HCT116 (cell line): ENCODE measurements at places on chromosomes 6 and 20. TPM values are rescaled to one million over a fixed set of nuclear protein-coding genes. Genes with fewer than 3 reads are reported as not detected.

Gene BAK1
- 18.9 TPM for total RNA-seq

- H3K27me3 ChIP-seq, result no peaks in the 10 kb centered on the region
- no peak overlapping the region for H3K4me3 ChIP-seq
Measured at GRCh38 chr6:43766964-43767461, 3.0 kb upstream of the VEGFA start.

- no peaks in the 10 kb centered on the region for H3K4me1 ChIP-seq
- no peaks in the 10 kb centered on the region for H3K27me3 ChIP-seq
- H3K27ac ChIP-seq, result no peak overlapping the region
Measured at GRCh38 chr6:154602296-154602695, 91.8 kb upstream of the CNKSR3 start.

DNA sequence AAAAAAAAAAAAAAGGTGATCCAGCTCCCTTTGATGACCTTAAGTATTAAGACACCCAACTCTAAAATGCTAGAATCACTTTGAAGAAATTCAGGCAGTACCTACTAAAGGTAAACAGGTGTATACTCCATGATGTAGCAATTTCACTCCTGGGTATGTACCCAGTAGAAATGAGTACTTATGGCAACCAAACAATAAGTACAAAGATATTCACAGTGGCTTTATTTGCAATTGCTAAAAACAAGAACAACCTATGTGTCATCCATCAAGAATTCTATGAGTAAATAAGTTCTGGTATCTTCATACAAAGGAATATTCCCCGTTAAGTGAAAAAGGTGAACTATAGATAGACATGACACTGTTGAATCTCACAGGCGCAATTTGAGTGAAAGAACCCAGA, 29.4 kb downstream of the MDGA1 start:
- DNase-seq, result no peak
- no peak overlapping the region for H3K4me3 ChIP-seq
- no peaks in the 10 kb centered on the region for H3K36me3 ChIP-seq

GRCh38 chr6:35686436-35686835, 2.3 kb downstream of the FKBP5 start:
- H3K36me3 ChIP-seq, result no peaks in the 10 kb centered on the region
- no peaks in the 10 kb centered on the region for H3K27me3 ChIP-seq
- H3K27ac ChIP-seq, result no peak overlapping the region
- peaks cover 12% of the 10 kb centered on the region; the same call in 1 of the 2 replicates for H3K4me1 ChIP-seq

DNA sequence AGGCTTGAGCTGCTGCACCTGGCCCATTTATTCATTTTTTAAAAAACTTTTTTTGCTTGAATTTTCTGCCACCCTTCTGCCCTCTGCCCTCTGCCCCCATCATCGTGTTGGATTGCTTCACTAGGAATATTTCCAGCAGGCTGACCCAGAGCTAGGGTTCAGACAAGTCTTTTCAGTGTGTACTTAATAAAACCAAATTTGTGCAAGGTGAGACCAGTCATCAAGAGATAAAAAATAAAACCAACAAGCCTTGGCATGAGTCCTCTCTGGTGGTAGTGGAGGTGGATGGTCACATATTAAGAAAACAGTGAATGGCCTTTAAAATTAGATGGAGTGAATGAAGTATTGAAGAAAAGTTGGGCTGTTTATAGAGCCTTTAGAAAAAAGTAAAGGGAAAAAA, 239.6 kb downstream of the CDKAL1 start:
- no peaks in the 10 kb centered on the region for H3K27me3 ChIP-seq
- no peaks in the 10 kb centered on the region for H3K4me1 ChIP-seq
- no peak overlapping the region for H3K27ac ChIP-seq

Gene KPNA5
- total RNA-seq, result 9.8 TPM

DNA sequence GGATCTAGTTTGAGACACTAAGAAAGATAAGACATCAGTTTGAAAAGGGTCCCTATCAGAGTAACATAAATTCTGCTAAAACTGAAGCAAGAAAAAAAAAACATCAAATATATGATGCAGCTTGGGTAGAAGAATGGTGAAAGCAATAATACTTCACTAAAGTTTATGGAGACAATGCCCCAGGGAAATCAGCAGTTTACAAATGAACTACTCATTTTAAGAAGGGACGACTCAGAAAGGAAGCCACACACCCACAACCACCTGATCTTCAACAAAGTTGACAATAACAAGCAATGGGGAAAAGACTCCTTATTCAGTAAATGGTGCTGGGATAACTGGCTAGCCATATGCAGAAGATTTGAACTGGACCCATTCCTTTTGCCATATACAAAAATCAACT, 143.5 kb downstream of the TPBG start:
- no peak overlapping the region for H3K4me3 ChIP-seq
- no peak overlapping the region for H3K27ac ChIP-seq
- H3K4me1 ChIP-seq, result no peaks in the 10 kb centered on the region
- no peak for DNase-seq
- H3K27me3 ChIP-seq, result no peaks in the 10 kb centered on the region

GRCh38 chr6:45970326-45970725, 45.3 kb downstream of the CLIC5 start:
- H3K36me3 ChIP-seq, result no peaks in the 10 kb centered on the region
- H3K4me1 ChIP-seq, result no peaks in the 10 kb centered on the region
- H3K27me3 ChIP-seq, result no peaks in the 10 kb centered on the region
- H3K27ac ChIP-seq, result no peak overlapping the region
- H3K4me3 ChIP-seq, result no peak overlapping the region
- no peak for DNase-seq

GRCh38 chr20:63406617-63407245, 45.6 kb upstream of the CHRNA4 start:
- H3K27ac ChIP-seq, result no peak overlapping the region
- H3K4me1 ChIP-seq, result no peaks in the 10 kb centered on the region
- H3K36me3 ChIP-seq, result no peaks in the 10 kb centered on the region
- H3K4me3 ChIP-seq, result no peak overlapping the region
- H3K27me3 ChIP-seq, result no peaks in the 10 kb centered on the region

Gene NEURL2
- total RNA-seq, result 0.96 TPM

DNA sequence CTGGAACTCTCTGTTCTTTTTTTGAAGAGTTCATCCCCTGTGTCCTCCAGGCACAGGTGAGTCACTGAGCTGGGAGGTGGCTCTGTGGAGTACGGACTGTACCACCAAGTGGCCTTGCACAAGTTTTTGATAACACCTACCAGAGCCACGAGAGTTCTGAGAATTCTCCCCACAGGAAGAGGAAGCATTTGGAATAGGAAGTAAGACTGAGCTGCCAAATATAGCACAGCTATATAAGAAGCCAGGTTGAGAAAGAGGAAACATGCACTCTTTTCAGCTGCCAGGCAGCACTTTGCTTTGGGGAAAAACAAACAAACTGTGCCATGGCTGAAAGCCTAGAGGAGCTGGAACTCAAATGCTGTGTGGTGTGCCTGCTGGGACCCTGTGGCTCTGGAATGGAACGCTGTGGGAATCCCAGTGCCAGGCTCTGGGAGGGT, 70.8 kb upstream of the RIPOR2 start:
- no peaks in the 10 kb centered on the region for H3K27me3 ChIP-seq
- no peak overlapping the region for H3K4me3 ChIP-seq
- no peaks in the 10 kb centered on the region for H3K36me3 ChIP-seq
- peak; percentile 7 for DNase-seq
- no peak overlapping the region for H3K27ac ChIP-seq

Gene TMEM242
- 11.6 TPM for total RNA-seq

GRCh38 chr6:39102821-39103136, 12.2 kb downstream of the SAYSD1 start:
- H3K27ac ChIP-seq, result no peak overlapping the region
- no peaks in the 10 kb centered on the region for H3K4me1 ChIP-seq
- no peak for DNase-seq
- peaks cover 19% of the 10 kb centered on the region for H3K27me3 ChIP-seq
- H3K36me3 ChIP-seq, result no peaks in the 10 kb centered on the region

DNA sequence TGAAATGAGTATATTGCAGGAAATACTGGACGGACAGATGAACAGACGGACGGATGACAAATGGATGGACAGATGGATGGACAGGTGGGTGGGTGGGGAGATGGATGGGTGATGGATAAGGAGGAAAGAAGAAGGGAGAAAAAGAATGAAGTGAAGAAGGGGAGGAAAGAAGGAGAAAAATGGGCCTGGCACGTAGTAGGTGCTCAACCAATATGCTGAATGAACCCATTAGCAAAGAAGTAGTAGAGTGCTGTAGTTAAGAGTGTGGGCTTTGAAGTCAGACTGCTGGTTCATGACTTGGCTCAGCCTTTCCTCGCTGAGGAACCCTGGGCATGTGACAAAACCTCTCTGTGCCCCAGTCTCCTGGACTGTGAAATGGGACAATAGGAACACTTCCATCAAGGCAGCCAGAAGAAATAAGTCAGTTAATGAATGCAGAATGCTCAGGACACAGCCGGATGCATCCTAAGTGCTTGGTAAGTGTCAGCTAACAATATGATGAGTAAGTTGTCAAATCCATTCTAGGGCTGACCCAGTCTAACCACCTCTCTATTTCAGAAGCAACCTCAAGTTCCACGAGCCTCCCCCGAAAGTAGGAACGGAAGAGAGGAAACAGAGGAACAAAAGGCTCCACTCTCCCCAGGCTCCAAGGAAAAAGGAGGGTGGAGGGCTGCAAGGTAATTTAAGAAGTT, 37.9 kb downstream of the PREX1 start:
- H3K4me3 ChIP-seq, result no peak overlapping the region
- DNase-seq, result no peak
- no peaks in the 10 kb centered on the region for H3K36me3 ChIP-seq
- H3K27ac ChIP-seq, result no peak overlapping the region
- no peaks in the 10 kb centered on the region; the same call in 1 of the 2 replicates for H3K27me3 ChIP-seq

DNA sequence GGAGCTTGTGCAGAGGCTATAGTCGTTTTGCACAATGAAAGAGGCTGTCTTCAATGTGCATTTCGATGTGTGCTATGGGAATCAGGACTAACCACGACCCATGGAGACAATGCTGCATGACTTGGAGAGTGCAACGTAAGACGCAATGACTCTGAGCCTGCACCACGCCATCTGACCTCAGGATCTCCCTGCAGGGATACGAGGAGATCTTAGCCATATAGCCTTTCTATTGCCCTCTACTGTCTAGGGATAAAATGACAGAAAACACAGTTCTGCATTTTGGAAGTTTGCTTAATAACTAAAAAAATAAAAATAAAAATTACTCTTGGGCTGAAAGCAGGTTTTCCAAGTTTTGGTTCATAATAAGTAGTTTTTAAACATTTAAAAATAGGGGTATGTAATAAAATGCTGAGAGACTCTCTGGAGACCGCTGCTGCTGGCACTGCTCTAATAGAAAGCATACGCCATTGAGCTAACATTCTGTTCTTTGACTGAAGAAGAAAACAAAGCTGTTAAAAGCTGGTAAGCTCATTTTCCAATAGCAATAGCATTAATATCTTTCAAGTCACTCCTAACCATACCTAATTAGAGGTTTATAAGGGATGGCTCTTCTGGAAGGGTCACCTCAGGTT, 87.2 kb downstream of the PDE7B start:
- H3K4me1 ChIP-seq, result peaks cover 11% of the 10 kb centered on the region; the same call in 1 of the 2 replicates
- no peak overlapping the region for H3K27ac ChIP-seq
- no peaks in the 10 kb centered on the region for H3K27me3 ChIP-seq
- no peak overlapping the region for H3K4me3 ChIP-seq
- H3K36me3 ChIP-seq, result no peaks in the 10 kb centered on the region

Gene CST1
- not detected for total RNA-seq

DNA sequence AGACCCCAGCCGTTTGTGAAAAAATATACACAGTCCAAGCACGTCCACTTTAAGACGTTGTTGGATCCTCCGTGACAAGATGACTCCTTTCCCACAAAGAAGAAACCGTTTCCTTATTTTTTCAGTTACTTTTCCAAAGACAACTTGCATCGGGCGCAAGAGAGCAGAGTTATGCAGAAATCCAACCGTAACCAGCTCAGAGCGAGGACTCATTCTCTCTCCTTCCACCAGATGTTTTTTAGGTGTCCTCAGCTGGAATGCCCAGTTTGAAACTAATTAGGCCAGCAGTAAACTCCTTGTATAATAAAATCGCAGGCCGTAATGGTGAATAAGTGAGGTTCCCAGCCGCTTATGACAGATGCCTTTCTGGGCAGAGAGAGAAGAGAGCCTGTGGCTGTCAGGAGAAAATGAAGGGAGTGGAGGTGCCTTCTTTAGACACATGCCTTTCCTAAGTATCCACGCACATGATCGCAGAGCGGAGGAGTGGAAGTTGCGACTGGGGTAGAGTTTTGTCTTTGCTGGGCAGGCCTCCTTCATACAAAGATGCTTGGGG, 2.8 kb downstream of the EYA2 start:
- H3K4me1 ChIP-seq, result 0 out of 2 replicates have a peak, but pooled peaks cover 4% of the 10 kb centered on the region
- no peak overlapping the region for H3K27ac ChIP-seq
- no peak overlapping the region for H3K4me3 ChIP-seq
- peaks cover 18% of the 10 kb centered on the region; the same call in 1 of the 2 replicates for H3K27me3 ChIP-seq
- DNase-seq, result no peak

GRCh38 chr20:1207293-1207878, 4.1 kb downstream of the C20orf202 start:
- no peak for DNase-seq
- no peaks in the 10 kb centered on the region for H3K4me1 ChIP-seq

DNA sequence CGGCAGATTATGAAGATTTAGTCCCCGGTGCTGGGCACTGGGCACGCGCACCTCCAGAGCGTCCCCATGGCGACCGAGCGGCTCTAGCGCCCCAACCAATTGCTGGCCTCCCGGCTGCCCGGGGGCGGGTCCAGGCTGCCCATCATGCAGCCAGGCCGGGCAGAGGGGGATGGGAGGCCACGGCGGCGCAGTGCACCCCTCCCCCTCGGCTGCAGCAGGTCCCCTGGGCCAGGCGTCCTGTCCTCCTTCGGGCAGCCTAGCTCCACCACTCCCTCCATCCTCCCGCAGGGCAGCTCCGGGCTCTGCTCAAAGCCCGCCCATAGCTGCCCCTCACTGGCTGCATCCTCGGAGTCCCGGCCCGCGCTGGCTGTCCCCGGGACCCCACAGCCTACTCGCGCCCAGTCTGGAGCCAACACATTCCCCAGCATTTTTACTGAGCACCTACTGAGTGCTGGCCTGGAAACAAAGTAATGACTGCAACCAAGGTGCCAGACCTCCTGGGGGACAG, 99.4 kb downstream of the ASXL1 start:
- no peaks in the 10 kb centered on the region for H3K4me1 ChIP-seq
- no peak for DNase-seq
- H3K36me3 ChIP-seq, result no peaks in the 10 kb centered on the region
- H3K27ac ChIP-seq, result no peak overlapping the region
- no peaks in the 10 kb centered on the region for H3K27me3 ChIP-seq

- H3K27me3 ChIP-seq, result no peaks in the 10 kb centered on the region
- H3K4me3 ChIP-seq, result no peak overlapping the region
- DNase-seq, result no peak
- H3K36me3 ChIP-seq, result no peaks in the 10 kb centered on the region
- no peak overlapping the region for H3K27ac ChIP-seq
- peaks cover 6% of the 10 kb centered on the region; the same call in 1 of the 2 replicates for H3K4me1 ChIP-seq
Measured at GRCh38 chr6:169933839-169934698, 182.6 kb downstream of the ERMARD start.

DNA sequence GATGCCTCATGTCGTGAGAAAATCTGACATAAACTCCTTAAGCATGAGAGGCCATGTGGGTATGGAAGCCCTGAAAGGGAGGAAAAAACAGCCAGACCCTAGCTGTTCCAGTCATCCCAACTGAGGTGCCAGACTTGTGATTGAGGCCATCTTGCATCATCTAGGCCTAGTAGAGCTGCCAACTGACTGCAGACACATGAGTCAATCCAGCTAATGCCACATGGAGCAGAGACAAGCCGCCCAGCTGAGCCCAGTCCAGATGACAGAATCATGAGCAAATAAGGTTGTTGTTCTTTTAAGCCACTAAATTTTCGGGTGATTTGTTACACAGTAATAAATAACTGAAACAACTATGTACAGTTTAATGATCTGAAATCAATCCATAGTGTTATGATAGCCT, 680.9 kb downstream of the MAFB start:
- H3K36me3 ChIP-seq, result no peaks in the 10 kb centered on the region
- no peak overlapping the region for H3K4me3 ChIP-seq
- H3K27ac ChIP-seq, result no peak overlapping the region
- DNase-seq, result no peak
